Inflammatory macrophage treated with lipopolysaccharide for 4 hours (primary cell): ENCODE measurements at places on chromosomes 3 and 15.
A peak's percentile ranks its signal among the peaks of the same experiment; 100 is the strongest.

DNA sequence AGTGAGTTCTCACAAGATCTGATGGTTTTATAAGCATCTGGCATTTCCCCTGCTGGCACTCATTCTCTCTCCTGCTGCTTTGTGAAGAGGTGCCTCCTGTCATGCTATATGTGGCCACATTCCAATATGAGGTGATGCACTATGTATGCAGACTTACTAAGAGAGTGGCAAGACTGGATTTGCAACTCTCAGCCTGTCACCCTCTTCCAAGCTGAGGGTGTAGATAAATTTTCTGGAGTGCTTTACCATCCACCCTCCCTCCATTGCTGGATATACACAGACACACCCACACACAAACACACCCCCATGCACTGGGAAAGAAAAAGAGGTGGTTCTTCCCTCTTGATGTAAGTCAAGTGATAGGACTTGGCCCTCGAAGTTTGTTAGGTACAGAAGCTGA lies 30.2 kb upstream of the CHMP2B start:
- no peak for DNase-seq

- no peak for DNase-seq
Observed at GRCh38 chr3:52128118-52128683, 26.0 kb downstream of the POC1A start.

- DNase-seq: no peak
Observed at GRCh38 chr3:94716326-94717018, 653.6 kb downstream of the NSUN3 start.

- no peak for DNase-seq
Observed at GRCh38 chr3:35292568-35292967, 346.8 kb upstream of the ARPP21 start.

GRCh38 chr15:50059883-50060282 lies 59.1 kb downstream of the ATP8B4 start:
- DNase-seq: peak; percentile 66

GRCh38 chr15:65907661-65908060 lies 38.4 kb downstream of the RAB11A start:
- no peak for DNase-seq

- DNase-seq: peak; percentile 66
Observed at GRCh38 chr15:45402955-45403877, 24.9 kb upstream of the GATM start.

DNA sequence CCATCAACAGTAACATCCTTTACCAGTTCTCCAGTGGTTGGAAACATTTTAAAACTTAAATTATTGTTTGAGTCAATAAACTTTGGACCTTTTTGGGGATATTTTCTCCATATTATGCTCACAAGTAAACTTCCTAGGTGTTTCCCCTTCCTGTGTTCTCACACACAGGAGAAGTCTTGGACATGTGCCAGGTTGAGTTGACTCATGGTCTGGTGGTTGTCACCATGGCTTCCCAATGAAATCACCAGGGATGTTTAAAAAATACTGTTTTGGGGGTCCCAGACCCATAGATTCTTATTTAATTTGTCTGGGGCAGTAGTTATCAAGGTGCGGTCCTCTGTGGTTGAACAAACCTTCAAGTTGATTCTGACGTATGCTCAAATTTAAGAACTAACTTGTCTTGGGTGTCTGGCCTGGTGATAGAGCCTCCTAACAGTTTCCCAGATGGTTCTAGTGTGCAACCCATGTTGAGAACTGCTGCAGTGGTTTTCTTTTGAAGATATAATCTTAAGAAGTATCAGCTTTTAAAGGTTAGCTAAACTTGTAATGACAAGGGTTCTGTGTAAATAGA lies 291.8 kb downstream of the EDEM1 start:
- peak; percentile 40 for DNase-seq

GRCh38 chr3:30355622-30356021 lies 250.8 kb upstream of the TGFBR2 start:
- DNase-seq: peak; percentile 24

DNA sequence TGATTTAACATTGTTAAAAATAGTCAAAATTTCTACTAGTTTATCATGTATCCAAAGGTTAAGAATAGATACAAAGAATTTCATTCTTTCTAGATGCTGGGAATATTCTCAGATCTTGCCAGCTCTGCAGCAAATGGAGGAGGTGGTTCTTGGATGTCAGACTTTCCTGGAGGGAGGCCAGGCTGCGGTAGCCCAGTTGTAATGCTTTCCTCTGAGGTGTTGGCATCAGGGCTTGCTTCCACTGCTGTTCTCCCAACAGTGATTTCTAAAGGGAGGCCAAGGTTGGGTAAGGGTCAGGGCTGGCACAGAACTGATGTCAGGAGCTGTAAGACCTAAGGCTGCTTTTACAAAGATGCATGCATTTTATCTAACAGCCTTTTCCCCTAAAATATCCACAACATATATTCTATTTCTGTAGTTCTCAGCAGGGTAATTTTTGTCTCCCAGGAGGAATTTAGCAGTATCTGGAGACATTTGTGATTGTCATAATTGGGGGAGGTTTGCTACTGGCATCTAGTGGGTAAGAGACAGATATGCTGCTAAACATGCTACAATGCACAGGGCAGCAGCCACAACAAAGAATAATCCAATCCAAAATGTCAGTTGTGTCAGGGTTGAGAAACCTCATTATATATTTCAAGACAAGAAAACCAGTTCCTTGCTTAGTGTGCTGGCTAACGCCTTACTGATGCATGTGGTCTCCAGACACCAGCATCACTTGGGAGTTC lies 42.0 kb upstream of the SPTSSB start:
- no peak for DNase-seq

DNA sequence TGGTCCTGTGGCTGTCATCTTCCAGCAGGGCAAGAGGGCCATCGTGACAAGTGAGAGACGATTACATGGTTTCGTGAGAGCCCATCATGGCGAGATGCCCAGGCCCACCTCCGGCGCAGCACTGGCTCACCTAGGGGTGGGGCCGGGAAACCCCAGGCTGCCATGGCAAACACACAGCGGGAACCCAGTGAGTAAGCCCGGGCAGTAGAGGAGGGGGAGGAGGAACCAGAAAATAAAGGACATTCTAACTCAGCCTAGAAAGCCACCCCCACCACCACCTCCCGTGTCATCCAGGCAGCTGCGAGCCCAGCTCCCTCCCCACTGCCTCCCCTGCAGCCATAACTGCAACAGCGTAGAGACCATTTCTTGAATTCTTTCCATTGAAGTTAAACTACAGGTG lies 52.3 kb downstream of the PCSK6 start:
- DNase-seq: no peak

DNA sequence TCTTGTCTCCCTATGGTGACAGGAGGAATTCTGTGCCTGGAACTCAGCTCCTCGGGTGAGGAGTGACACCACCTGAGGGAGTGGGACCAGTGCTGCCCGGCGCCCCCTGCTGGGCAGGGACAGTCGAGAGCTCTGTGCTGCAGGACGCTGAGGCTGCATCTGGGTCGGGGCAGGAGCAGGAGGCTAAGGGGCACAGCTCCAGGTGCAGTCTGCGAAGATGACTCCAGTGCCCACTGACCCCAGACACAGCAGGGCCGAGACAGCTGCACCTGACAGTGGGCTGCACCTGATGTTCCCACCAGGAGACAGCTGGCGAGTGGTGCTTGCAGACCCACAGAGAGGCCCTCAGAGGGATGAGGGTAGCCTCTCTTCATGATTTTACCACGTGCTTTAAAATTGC lies 152.9 kb downstream of the ATP10A start:
- DNase-seq: peak; percentile 30

DNA sequence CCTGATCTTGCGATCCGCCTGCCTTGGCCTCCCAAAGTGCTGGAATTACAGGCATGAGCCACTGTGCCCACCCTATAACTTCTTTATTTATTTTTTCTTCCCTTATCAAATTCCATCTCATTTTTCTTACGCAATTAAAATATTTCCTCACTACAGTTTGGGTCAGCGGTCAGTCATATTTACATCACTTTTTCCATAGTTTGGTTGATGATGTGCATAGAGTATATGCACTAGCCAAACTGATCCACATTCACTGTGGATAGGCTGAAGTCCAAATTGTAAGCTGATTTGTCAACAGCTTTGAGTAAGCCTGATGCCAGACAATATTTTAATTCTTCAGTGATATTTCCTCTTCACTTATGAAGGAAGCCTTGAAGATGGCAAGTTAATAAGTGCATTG lies 256.3 kb downstream of the TIGIT start:
- DNase-seq: no peak

DNA sequence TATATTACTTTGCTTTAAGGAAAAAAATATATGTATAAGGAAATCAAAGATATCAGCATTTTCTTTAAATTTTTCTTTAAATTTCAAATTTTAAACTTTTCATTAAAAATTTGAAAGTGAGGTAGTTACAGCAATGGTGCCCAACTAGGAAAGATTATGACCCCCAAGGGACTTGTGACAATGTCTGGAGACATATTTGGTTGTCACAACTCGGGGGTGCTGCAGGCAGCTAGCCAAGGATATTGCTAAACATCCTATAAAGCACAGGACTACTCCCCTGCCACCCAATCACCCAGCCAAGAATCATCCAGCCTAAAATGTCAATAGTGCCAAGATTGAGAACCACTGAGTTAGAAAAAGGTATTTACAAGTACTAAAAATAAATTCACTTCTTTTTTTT lies 57.3 kb downstream of the SLC4A7 start:
- DNase-seq: no peak

DNA sequence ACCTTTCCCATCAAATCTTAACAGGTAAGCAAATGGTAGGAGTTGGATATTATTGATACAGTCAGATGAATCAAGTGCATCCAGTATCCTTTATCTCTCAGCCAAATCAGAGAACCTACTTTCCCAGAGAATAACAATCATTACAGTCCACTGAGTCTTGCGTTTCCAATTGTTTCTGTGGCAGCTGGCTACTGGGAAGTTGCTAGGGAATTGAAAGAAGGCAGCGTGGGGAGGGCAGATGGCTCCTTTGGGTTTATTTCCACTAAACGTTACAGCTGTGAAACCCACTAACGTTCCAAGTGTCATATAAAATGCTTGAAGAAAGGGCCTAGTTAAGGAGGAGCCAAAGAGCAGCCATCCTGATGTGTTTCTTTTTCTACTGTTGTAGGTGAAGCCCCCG lies 78.4 kb downstream of the WDR72 start:
- no peak for DNase-seq

DNA sequence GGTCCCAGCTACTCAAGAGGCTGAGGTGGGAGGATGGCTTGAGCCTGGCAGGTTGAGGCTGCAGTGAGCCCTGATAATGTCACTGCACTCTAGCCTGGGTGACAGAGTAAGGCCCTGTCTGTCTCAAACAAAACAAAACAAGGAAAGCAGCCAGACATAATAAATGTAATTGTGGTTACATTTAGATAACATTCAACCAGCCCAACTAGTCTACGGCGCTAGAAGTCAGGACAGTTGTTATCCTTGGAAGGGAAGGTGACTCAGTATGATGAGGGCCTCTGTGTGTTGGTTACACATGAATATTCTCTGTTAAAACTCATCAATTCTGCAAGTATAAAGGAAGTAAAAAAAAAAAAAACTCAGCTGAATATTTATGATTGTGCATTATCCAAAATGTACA lies 27.0 kb upstream of the CSPG5 start:
- no peak for DNase-seq

GRCh38 chr15:84987949-84988624 lies 6.4 kb downstream of the PDE8A start:
- no peak for DNase-seq

- DNase-seq: no peak
Observed at GRCh38 chr3:187210091-187210490, 12.8 kb downstream of the RTP1 start.

DNA sequence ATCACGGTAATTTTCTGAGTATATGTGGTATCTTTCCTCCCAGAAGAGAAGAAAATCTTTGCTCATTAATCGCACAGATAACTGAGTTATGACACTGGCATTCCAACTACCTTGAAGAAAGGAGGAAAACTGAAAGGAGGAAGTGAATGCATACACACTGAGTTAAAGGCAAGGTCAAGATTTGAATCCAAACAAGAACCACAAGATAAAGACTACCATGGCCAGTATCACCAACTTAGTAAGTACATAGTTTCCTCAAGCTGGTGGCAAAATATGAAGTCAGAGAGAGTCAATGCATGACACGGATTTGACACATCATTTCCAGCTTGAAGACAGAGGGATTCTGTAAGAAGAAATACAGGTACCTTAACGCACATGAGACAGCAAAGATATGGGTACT lies 287.5 kb downstream of the ULK4 start:
- no peak for DNase-seq

- no peak for DNase-seq
Observed at GRCh38 chr3:14605744-14606143, 45.8 kb upstream of the CCDC174 start.

DNA sequence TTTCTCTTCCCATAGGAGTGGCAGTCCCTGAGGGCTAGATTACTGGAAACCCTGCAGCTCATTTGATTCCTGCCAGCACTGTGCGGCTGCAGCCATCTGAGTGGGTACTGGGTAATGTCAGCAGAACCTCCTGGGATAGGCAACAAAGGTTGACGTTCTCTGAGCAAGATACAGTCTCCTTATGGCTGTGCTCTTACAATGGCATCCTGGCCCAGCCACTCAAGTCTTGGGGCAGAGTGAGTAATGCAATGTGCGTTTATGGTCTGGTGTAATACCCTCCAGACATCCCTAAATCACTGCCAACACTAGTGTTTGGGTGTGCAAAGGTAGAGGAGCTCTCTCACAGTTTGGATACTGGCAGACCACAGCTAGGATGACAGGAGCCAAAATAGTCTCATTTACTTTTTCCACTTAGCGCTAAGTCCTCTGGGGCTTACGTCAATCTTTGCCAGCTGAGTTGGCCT lies 775.8 kb downstream of the ZNF385D start:
- no peak for DNase-seq

DNA sequence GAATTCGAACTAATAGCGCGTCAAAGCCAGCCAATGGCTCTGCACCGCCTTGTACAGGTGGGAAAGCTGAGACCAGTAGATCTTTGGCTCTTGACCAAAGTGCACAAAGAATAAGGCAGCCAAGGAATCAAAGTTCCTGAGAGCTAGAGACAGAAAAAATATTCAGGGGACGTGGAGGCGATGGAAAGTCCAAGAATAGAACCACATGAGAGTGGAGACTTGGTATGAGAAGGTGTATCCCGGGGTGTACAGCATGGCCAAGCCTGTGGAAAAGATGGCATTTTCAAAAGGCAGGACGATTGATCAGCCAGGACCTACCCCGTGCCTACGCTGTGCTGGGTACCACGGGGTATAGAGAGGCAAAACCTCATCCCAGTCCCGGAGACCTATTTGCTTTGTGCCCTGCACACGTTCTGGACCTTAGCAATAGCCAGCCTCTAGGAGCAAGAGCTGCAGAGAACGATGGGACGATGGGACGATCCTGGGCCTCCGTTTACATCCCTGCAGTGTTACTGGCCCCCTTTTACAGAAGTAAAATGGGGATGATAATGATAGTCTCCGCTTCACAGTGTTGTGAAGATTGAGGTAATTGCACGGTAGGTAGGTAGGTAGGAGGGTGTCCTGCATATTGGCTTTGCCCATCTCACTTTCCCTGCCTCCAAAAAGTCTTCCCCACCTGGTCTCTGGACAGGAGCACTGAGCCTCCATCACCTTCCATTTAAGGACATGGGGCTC lies 583 bp upstream of the RBSN start:
- DNase-seq: no peak

DNA sequence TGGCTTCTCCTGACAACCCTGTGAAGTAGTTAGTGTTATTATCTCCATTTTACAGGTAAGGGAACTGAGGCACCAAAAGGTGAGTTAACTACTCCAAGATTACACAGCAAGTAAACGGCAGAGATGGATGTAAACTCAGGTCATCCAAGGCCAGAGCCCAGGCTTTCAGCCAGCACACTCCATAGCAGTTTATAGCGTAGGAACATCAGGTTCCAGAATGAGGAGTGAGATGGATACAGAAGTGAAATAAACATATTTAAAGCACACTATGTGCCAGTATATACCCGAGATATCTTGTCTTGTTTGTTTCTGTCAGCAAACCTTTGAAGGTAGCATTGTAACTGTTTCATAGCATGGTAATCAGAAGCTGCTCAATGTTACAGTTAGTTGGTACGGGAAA lies 279.0 kb downstream of the OXSM start:
- DNase-seq: no peak
